Cardiac septum (tissue), 1 donor: ENCODE measurements at places on chromosomes 4 and X. TPM values are rescaled to one million over a fixed set of nuclear protein-coding genes. Genes with fewer than 3 reads are reported as not detected.

- peak; percentile 89 for DNase-seq
These were observed 2.7 kb upstream of the RENBP start for GRCh38 chrX:153947009-153947769.

The REELD1 gene
- total RNA-seq: 0.22 TPM

The KIF4A gene
- 0.38 TPM for total RNA-seq

DNA sequence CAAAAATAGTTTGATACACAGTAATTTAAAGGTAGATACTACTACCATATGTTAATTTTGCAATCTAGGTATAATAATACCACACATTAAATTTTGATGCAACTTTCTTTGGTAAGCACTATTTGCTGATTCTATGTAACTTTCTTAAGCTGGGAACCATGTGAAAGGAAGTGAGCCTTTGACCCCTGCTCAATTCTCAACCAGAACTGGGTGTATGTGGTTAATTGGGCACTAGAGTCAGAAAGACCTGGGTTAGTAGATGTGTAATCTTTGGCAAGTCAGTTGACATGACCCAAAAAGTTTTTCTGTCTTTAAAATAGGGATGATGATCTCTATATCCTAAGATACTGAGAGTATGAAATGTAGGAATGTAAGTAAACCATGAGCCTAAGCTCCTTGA is 22.4 kb downstream of the TLR2 start:
- no peak for DNase-seq

The PLP2 gene
- 84.9 TPM for total RNA-seq

The MAGEA2B gene
- not detected for total RNA-seq

DNA sequence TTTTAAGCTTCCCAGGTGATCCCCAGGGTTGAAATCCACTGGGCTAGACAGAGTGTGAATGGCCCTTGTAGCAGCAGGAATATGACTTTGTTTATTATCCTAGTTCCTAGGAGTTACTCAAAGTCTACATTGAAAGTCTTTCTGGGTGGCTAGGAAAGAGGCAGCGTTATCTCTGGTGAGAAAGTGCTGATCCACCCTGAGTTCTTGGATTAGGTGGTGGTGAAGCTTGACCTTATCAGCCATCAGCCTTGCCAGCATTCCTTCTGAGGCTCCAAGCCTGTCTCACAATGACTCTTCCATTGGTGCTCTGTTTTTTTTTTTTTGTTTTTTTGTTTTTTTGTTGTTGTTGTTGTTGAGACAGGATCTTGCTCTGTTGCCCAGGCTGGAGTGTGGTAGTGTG is 83.1 kb upstream of the CLCN4 start:
- DNase-seq: no peak

GRCh38 chrX:134764202-134764785 is 106.0 kb upstream of the PLAC1 start:
- no peak for DNase-seq

- no peak for DNase-seq
These were observed 67.4 kb downstream of the CNOT6L start for GRCh38 chr4:77751764-77752163.

The UTP3 gene
- 22.8 TPM for total RNA-seq

DNA sequence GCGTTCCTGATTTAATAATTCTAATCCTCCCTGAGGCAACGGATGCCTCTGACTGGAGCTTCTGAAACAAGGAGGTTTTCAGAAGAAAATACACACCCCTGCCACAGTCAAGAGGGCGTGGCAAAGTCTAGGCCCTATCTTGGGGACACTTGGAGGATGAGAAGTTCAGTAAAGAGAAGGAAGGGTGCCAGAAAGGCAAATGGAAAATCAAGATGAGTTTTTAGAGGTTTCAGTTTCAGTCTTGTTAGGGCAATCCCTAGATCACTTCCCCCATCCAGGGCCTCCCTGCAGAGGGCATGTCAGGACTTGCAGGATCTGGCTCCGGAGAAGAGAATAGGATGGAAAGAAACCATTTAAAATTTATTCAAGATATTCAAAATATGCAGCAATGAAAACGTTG is 28.5 kb upstream of the FGF2 start:
- no peak for DNase-seq

GRCh38 chrX:103170216-103170615 is 44.7 kb upstream of the BEX4 start:
- no peak for DNase-seq

- DNase-seq: no peak
These were observed 324.0 kb downstream of the DHRSX start for GRCh38 chrX:2176733-2177132.
